ENCODE measurements at places on chromosomes 3 and 15.

DNA sequence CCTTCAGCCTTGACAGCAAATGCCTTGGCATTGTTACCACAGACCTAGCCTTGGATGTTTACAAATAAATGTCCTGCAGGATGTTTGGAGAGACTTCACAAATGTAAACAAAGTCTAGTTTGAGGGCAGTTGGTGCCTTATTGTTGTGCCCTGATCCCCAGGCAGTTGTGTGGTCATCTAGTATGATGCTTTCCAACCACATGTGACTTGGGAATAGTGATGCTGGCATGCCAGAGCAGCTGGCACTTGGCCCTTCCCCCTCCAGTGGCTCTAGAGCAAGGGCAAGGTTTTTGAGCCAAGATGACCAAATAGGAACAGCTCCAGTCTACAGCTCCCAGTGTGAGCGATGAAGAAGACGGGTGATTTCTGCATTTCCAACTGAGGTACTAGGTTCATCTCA is 258.2 kb downstream of the ADAMTS17 start:
- no peak for DNase-seq

DNA sequence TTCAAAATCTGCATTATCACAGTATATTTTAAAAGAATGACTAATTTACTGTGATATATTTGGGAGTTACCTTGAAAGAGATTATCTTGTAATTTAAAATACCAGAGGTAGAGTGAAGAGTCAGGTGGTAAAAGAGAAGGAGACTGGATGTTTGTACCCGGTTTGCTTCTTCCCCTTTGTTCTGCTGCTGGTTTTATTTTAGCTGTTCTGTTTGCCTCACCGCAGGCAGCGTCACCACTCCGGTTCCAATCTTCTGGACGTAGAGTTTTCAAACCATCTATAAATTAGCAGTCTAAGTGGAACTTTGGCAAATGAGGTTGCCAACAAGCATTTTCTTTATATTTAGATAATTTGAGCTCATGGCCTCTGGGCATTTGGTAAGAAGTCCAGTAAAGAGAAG is 38.2 kb downstream of the PPARG start:
- no peak for DNase-seq

DNA sequence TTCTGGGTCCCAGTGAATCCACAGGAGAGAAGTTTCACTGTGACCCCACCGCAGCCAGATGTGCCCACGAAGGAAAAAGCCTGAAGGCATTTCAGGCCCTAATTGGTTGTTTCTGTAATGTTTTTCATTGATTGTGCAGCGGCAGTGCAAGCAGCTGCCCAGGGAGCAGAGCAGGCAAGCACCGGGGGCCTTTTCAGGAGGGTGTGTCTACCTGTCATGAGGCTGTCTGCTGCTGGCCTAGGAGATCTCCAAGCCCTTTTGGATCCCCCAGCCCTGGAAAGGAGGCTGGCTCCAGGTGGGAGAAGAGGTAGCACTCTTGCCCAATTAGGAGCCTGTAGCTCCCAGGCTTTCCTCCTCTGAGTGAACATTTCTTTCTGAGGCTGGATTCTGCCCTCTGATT is 108.8 kb downstream of the EPHB1 start:
- no peak for DNase-seq

- no peak for DNase-seq
Measured at GRCh38 chr3:156680243-156680914, 6.0 kb downstream of the TIPARP start.

DNA sequence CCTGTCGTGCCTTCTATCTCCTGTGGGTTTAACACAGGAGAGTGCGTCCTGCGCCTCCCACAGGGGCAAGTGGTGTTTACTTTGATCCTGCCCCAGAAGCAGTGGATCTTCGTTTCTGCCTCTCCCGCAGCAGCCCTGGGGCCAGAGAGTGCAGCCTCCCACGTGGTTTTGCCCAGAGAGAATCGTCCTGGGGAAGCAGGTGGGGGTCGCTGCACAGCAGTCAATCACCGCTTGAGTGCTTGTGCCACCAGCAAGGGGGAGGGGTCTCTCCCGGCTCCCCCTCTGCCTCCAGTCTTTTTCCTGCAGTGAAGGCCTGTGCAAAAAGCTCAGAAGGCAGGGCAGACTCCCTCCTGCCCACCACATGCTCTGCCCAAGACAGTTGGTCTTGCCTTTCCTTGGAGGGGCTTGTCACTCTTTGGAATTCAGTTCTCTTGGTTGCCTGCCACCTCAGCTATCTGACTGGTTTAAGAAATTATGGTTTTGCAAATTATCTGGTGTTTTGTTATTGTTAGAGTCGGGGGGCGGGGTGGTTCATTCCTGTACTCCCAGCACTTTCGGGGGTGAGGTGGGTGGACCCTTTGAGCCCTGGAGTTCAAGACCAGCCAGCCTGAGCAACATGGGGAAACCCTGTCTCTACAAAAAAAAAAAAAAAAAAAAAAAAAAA is 26.9 kb downstream of the STOML1 start:
- peak; percentile 69 for DNase-seq

GRCh38 chr3:144652573-144652972 is 681.0 kb downstream of the DIPK2A start:
- DNase-seq: no peak

All from nephron progenitor cell (in vitro differentiated cells).